GM13976 (cell line): ENCODE measurements at places on chromosomes 11 and 22.

- no peak for DNase-seq
Measured at GRCh38 chr11:34890812-34891211, 25.4 kb downstream of the APIP start.

- no peak for DNase-seq
Measured at GRCh38 chr11:19075636-19076035, 15.1 kb upstream of the MRGPRX2 start.

DNA sequence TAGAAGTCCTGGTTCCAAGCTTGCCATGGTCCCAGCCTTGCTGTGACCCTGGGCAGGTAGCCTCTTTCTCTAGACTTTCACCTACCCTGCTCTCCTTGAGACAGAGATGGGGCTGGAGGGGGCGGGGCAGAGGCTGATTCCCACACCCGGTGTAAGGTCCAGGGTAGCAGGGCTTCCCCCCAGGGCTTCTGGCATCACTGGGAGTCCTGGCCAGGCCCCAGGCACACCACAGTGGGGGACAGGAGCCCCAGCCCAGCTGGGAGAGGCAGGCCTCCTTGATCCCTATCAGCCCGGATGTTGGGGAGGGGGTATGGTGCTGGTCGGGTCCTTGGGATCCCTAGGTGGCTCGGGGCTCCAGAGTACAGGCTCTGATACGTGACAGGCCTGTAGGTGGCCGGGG is 1.7 kb upstream of the NUDT8 start:
- DNase-seq: no peak

GRCh38 chr11:12640926-12641849 is 33.0 kb upstream of the TEAD1 start:
- DNase-seq: peak; percentile 72

GRCh38 chr11:63764340-63764678 is 4.3 kb downstream of the ZFTA start:
- no peak for DNase-seq

GRCh38 chr11:119790476-119790875 is 61.5 kb upstream of the NECTIN1 start:
- no peak for DNase-seq
